ENCODE measurements at places on chromosomes 1 and 21.

DNA sequence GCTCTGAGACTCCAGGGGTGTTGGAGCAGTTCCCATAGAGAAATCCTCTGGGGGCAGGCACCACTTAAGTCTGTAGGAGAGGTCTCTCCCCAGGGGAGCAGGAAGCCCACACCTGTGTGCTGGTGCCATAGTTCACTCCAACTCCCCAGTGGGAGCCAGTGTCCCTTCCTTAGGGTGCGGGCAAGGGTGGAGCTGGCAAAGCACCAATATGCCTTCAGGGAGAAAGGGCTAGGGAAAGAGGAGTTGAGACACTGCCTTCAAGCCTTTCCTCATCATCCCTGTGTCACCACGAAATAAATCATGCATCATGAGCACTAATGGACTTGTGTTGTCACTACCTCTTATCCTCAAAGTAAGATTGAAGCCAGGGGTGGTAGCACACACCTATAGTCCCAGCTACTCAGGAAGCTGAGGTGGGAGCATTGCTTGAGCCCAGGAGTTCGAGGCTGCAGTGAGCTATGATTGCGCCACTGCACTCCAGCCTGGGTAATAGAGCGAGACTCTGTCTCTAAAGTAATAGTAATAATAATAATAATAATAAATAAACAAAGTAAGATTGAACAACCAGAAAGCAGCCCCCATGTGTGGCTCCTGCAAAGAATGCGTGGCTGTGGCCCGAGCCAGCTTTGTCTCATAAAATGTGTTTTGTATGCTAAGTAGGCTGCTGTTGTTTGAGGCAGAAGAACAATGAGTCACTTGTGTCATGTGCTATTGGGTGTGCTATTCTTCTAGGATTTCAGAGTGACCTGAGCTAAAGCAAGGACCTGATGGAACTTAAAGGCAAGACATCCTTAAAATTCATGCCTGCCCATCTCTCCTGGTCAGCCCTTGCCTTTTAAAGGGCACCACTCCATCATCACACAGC is 6.7 kb upstream of the TIE1 start:
- DNase-seq, result peak; percentile 74

- DNase-seq, result no peak
These were observed 29.7 kb upstream of the DUSP23 start for GRCh38 chr1:159751031-159751430.

DNA sequence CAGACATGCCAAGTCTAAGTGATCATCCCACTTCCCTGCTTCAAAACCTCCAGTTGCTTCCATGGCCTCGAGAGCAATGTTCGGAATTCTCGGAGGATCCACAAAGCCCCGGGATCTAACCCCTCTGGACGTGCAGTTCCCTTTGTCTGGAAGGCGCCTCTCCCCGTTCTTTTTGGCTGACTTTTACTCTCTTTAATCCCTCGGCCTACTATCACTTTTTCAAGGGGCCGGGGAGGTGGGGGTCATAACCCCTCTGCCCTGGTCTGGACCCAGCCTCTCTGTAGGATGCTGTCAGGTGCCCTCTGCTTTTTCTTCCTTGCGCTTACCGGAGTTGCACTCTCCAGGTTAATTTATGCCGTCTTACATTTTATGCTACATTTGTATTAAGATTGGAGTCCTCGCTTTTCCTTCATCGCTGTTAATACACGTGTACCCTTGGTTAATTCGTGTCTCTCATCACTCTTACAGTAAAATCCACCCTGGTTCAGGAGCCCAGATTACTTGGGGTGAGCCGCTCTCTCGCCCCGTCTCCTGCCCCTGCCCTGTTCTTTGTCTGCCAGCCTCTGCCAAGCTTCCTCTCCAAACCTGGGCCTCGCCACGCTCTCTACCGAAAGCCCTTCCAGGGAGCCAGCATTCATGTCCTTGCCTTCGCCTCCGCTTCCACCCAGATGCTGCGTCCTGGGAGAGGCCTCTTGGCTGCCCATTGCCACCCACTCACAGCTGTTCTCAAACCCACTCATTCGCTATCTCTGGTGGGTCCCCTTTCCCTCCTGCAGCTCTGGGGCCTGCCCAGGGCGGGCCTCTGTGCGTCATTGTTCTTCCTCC is 448.6 kb downstream of the CAMTA1 start:
- DNase-seq, result no peak

DNA sequence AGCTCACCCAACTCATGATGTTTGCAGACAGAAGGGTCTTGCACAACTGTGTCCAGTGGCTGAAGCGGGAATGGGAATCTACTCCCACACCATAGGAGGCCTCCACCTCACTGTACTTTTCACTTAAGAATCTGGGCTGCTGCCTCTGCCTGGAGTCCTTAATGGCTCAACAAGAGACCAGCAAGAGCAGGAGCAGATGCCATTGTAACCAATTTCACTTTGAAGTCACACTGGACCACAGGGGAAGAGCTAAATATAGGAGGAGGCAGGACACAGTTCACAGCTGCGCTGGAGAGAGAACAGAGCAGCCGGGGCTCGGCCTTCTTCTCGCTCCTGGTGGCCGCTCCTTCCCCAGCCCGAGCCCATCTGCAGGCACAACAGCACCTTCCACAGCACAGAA is 120.4 kb downstream of the SIPA1L2 start:
- no peak for DNase-seq

DNA sequence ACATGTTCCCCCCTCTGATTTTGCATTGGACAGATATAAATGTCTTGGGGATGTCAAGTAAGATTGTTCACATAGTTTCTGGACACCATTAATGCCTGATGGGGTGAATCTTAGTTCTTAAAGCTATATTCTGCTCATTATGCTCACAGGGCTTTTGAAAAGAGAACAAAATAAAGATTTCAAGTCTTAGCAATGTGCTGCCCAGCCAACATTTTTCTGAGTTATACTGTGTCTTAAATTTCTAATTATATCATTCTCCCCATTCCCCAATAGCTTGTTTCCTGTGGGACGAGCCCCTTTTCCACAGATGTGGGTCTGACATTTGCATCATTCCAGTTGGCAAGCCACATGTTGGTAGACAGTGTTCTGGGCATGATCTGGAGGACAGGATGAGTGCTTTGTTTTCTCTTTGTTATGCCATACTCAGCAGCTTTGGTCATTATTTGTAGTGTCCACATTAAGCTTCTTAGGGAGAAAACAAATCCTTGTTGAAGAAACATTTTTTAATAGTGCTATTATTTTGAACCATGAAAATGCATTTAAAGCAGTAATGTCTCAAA is 32.8 kb downstream of the MTARC1 start:
- DNase-seq, result no peak

GRCh38 chr1:174916846-174917245 is 82.9 kb upstream of the CACYBP start:
- DNase-seq, result no peak

- DNase-seq, result no peak
These were observed 104.0 kb downstream of the BRINP2 start for GRCh38 chr1:177274687-177275211.

DNA sequence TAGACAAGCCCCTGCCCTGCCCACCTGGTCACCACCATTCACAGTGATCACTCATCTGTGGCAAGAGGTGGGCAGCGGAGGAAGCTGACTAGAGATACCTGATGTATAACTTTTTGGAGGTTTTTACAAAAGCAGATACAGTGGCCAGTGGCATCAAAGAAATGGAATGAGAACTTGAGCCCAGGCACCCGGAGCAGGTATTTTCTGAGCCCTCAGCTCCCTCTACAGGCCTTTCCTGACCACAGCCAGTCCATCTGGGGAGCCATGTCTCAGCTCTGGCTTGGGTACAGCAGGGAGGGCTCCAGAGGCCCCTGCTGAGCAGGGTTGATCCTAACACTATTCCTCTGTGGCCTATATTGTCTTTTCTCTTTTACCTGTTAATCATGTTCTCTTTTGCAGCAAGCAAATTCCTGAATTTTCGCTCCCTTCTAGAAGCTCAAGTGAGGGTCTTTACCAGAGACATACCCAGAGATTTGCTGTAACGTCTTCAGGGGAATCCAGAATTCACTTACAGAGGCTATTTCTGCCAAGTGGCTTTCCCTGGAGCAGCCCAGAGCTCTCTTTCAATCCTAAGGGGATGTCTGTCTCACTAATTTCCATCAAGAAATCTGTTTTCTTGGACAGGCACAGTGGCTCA is 27.3 kb downstream of the GPR157 start:
- DNase-seq, result no peak

GRCh38 chr1:209249785-209250440 is 333.6 kb upstream of the CAMK1G start:
- no peak for DNase-seq

DNA sequence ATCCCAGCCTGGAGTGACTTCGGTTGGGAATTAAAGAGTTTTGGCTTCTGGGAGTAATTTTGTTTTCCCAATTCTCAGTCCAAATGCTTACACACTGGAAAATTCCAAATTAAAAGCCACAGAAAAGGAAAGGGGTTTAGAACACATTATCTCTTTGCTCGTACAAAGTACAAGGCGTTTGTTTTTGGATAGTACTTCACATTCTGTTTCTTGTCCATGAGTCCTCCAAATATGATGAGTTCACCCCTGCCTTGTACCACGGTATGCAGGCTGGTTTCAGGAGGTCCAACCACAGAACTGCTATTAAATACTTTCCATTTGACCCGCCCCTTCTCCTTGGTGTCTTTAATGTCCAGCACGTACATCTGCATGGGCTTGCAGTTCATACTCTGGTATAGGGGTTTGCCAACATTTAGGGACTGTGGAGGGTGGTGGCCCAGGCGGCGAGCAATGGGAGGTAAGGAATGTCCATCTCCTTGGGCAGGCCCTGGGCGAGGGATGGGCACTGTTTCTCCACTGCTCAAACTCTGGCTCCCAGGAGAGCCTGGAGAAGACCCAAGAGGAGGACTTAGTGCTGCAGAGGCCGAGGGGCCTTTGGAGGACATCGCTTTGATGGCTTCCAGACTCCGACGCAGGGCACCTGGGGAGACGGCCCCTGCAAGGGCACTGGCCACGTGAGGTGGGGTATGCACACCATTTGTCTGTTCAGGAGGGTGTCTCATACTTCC is 13.7 kb upstream of the CPLANE2 start:
- no peak for DNase-seq

Measured in left colon (tissue), 2 donors.